ENCODE measurements at places on chromosomes 11 and 22.

- no peak for DNase-seq
Observed at GRCh38 chr11:76728227-76728626, 54.9 kb upstream of the TSKU start.

DNA sequence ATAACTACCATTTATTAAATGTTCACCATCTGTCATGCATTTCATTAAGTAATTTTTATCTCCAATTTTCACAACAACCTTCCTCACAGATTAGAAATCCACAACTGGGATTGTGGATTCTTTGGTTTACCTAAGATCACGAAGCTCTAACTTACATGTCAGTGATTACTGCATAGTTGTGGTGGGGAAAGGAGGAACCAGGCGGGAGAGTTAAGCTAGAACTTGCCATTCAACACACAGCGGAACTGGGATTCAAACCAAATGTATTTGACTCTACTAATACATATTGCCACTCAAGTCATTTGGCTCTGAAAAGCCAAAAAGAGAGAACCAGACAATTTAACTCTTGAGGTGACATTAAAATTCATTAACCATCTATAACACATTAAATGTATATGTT is 10.4 kb upstream of the LAYN start:
- no peak for DNase-seq

GRCh38 chr22:29311464-29312217 is 3.9 kb downstream of the RASL10A start:
- no peak for DNase-seq

DNA sequence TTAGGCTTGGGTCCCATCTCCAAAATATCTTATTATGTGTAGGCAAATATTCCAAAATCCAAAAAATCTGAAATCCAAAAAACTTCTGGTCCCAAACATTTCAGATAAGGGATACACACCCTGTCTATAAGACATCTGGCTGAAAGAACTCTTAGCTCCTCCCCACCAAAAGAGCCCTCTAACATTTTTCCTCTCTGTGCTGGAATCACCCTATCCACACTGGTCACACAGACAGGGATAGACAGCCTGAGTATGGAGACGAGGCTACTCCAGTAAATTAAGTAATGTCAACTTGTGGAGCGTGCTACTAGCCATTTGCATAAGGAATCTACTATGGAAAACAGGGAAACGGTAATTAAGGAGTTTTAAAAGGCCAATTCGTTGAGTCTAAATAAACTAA is 24.9 kb downstream of the ATP6V1E1 start:
- no peak for DNase-seq

DNA sequence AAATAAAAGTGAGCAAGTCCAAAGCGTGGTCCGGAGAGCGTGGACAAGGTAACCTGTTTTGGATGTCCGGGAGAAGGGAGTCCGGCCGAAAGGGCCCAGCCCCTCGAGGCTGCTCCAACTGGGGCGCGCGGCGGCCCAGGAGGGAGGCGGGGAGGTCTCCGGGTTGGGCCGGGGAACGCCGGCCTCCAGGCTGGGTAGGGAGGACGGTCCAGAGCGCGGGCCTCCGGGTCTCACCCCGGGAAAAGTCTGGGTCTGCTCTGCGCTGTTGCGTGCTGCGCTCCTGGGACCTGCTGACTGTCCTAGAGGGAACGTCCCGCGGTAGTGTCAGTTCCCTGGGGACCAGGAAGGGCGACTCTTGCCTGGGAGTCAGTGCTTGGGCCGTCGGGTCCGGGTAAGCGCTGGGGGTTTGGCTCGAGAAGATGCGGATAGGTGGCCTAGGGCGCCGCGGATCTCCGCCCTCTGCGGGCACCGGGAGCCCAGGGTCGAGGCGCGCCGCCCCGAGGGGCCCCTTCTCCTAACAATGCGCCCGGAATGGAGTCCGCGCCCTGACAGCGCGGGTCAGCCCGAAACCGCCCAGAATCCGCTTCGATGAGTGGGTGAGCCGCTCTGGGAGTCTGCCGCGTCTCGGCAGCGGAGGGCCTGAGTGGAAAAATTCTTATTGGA is 988 bp upstream of the FLI1 start:
- DNase-seq: no peak
